ENCODE measurements at places on chromosomes 3 and 15.

GRCh38 chr3:192156382-192156781, 571.0 kb downstream of the FGF12 start:
- DNase-seq: no peak

DNA sequence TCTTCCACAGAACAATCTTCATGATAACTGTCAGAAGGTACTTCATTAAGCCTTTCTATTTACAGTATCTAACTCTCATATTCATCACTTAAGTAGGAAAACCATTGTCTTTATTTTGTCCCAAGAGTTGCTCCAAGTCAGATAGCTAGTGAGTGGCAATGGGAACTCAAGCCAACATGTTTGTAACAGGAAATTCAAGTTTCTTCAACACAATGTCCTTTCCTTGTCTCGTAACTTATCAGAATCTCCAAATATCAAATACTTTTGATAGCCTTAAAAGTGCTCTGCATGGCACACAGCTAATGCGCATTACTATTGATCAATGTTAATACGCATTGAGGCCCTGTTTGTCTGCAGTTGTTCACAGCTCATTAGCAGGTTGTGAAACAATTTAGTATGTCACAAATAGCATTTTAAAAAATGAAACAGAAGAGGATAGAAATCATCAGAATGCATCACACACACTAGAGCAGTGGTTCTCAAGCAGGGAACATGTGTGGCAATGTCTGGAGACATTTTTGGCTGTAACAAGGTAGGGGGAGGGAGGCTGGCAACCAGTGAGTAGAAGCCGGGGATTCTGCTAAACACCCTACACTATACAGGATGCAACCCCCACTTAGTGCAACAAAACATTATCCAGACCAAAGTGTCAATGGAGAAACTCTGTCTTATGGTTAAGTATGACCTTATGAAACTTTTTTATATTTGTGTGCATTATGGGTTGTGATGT, 27.5 kb downstream of the BTLA start:
- DNase-seq: no peak

GRCh38 chr15:64144565-64145281, 6.8 kb upstream of the SNX22 start:
- DNase-seq: no peak

DNA sequence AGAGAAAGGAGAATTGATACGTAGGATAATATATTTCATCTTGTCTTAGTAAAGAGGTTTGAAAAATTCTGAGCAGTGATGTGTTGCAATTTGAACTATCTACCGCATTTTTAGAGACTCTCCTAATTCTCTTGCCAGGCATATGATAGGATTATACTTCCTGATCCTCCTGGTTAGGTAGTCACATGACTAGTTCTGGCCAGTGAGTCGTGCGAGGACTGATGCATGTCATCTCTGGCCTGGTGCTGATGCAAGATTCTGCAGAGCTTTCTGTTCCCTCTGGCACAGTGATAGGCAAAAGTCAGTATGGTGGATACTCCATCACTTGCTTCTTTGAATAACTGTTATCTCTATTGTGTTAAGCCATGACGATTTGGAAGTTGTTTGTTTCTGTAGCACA, 277.6 kb upstream of the NAALADL2 start:
- no peak for DNase-seq

GRCh38 chr3:106309274-106309673, 440.5 kb upstream of the CBLB start:
- DNase-seq: no peak

DNA sequence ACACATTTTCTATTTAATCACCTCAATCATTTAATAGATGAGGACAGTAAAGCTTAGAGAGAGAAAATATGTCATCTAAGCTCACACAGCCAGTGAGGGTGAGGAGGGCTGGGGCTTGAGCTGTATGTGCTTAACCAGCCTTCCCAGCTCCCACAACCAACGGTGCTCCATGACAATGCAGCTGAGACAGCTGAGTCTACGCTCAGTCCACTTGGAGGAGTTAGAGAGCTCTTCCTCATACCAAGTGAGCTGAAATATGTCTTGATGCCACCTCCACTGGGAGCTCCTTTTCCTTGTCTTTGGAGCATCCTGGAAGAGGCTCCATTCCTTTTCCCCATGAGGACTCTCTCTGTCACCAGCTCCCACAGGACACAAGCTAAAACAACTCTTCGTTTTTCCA, 9.3 kb downstream of the HOMER2 start:
- no peak for DNase-seq

DNA sequence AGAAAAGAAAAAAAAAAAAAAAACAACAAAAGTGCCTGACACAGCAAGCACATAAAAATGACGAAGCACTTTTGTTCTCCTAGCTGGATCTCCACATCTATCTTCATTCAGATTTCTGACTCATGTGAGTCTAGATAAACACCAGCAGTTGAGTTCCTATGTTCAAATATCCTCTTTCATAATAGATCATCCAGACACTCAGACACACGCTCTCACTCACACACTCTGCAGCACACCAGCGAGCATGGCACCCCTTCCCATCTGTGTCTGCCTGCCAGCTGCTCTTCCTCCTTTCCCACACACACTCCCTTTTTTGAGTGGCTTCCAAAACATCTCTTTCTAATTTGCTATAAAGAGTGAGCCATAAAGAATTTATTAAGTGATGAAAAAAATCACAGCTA, 19.8 kb upstream of the CELF6 start:
- no peak for DNase-seq

GRCh38 chr3:52693071-52693470, 7.2 kb downstream of the GNL3 start:
- no peak for DNase-seq

- DNase-seq: no peak
Measured at GRCh38 chr3:190224863-190225692, 97.2 kb downstream of the CLDN1 start.

GRCh38 chr3:148131990-148132638, 565.6 kb upstream of the AGTR1 start:
- DNase-seq: no peak

GRCh38 chr3:65811892-65812291, 226.8 kb downstream of the MAGI1 start:
- DNase-seq: no peak

GRCh38 chr15:48935236-48935635, 28.5 kb downstream of the SHC4 start:
- DNase-seq: no peak

GRCh38 chr3:63413523-63413922, 135.4 kb downstream of the SYNPR start:
- DNase-seq: no peak

DNA sequence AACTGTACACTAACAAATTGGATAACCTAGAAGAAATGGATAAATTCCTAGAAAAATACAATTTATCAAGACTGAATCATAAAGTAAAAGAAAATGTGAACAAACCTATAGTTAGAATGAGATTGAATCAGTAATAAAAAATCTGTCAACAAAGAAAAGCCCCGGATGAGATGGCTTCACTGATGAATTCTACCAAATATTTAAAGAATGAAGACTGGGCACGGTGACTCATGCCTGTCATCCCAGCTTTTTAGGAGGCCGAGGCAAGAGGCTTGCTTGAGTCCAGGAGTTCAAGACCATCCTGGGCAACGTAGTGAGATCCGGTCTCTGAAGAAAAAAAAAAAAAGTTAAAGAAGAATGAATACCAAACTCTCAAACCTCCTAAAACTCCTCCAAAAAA, 17.7 kb upstream of the AP4E1 start:
- no peak for DNase-seq

DNA sequence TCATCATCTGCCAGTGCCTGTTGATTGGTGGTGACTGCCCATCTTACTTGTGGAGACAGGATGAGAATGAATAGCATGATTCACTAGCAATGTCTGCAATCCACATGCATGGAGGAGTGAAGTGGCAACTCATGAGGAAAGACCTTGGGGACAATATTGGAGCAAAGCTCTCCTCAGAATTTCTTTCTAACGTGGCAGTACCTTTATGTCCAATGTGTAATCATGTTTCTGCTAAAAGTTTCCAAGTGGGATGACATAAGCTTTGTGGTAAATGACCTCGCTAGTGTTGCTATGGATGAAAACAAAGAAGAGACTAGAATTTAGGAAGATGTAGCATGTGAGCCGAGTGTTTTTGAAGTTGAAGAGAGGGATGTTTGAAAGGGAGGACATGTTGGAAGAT, 117.8 kb downstream of the CPNE4 start:
- no peak for DNase-seq

GRCh38 chr3:46393554-46394434, 13.1 kb downstream of the CCR5AS start:
- no peak for DNase-seq

- DNase-seq: no peak
Measured at GRCh38 chr15:84752700-84753099, 4.3 kb downstream of the ZNF592 start.

GRCh38 chr3:44067431-44067830, 174.3 kb upstream of the TOPAZ1 start:
- no peak for DNase-seq

GRCh38 chr3:18634461-18634860, 209.3 kb upstream of the SATB1 start:
- DNase-seq: no peak

GRCh38 chr15:70050970-70051369, 46.7 kb downstream of the TLE3 start:
- DNase-seq: no peak

All from activated T-helper 1 cell treated with Interleukin-2 at 50 U/mL for 16 hours (primary cell).